ENCODE measurements at places on chromosomes 6 and 20.

GRCh38 chr20:53804920-53805894 is 211.6 kb upstream of the ZNF217 start:
- DNase-seq: no peak

GRCh38 chr6:14121936-14122344 is 4.4 kb downstream of the CD83 start:
- DNase-seq: no peak

GRCh38 chr20:10731190-10731965 is 57.6 kb upstream of the JAG1 start:
- peak; percentile 25 for DNase-seq

- no peak for DNase-seq
Measured at GRCh38 chr6:37956711-37957275, 137.3 kb downstream of the ZFAND3 start.

- no peak for DNase-seq
Measured at GRCh38 chr6:147579667-147580066, 71.2 kb downstream of the SAMD5 start.
